Muscle of back (tissue), 13 donors: ENCODE measurements at places on chromosomes 13 and 19. TPM values are rescaled to one million over a fixed set of nuclear protein-coding genes. Genes with fewer than 3 reads are reported as not detected.

- no peak for DNase-seq
Measured at GRCh38 chr19:27753622-27754021, 1459.3 kb downstream of the UQCRFS1 start.

DNA sequence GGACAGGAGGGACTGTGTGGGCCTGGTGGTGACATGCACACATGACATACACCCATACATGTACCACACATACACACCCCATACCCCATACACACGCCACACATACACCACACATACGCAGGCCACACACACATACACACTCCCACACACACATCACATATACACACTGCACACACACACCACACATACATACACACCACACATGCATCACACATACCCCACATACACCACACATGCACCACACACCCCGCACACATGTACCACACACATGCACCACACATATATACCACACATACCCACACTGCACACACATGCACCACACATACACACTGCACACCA lies 76.5 kb upstream of the KCTD15 start:
- no peak for DNase-seq

DNA sequence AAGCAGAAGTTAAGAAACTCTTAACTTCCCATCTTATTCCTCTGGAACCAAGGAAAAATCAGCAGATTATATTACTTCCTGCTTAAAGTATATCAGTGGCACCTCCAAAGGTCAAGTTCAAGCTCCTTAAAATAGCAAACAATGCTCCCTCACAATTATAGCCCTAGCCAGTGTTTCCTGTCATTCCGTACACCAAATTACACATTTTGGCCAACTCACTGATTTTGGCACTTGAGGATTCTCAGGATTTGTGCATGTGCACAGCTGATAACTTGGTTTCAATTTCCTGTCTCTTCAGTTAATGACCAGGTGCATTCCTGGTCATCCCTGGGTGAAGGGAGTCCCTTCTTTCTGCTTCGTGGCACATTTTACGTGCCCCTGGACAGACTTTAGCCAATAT lies 42.0 kb downstream of the TPP2 start:
- DNase-seq, result no peak

Gene ZNF582
- polyA plus RNA-seq, result 5.6 TPM

DNA sequence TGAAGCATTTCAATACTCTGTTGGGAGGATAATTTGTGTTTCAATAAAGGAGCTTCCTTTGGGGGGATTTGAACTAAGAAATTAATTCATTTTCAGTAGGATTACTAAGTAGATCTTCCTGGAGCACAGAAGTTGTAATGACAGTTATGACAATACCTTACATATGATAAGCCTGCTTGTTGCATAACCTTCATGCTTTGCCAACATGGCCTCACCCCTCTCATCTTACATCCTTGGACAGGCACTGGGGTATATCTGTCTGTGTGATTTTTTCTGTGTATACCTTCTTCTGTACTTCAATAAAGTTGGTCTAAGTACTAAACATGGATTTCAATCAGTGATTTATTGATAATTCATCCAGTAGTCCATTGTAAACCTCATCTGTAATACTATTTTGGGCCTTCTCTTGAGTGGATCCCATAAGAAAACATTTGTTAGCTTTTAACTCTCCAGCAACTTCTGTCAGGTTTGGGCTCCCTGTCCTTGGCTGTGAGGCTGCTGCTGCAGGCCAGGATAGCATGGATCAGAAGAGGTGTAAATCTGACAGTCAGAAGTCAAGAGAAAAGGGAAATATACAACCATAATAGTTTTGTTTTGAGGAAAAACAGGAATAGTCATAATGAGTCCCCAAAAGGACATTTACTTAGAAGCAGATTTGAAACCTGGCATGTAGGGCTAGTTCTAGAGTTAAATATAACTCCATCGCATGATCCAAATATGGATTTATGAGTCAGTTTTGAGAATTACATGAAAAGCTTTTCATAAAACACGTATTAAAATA lies 422.2 kb downstream of the KLF5 start:
- DNase-seq, result peak; percentile 61
